Activated naive CD8-positive, alpha-beta T cell treated with anti-CD3 and anti-CD28 coated beads, Interleukin-2, amount 10 ng/mL, durations not matched to agents 7 days and 5 days (primary cell): ENCODE measurements at places on chromosomes 7 and 10.

- no peak overlapping the region for H3K4me3 ChIP-seq
- H3K27ac ChIP-seq, result no peak overlapping the region
- DNase-seq, result no peak
- peaks cover 11% of the 10 kb centered on the region for H3K4me1 ChIP-seq
- H3K36me3 ChIP-seq, result peaks cover 40% of the 10 kb centered on the region
These were observed 121.4 kb downstream of the ELMO1 start for GRCh38 chr7:37327288-37327687.

DNA sequence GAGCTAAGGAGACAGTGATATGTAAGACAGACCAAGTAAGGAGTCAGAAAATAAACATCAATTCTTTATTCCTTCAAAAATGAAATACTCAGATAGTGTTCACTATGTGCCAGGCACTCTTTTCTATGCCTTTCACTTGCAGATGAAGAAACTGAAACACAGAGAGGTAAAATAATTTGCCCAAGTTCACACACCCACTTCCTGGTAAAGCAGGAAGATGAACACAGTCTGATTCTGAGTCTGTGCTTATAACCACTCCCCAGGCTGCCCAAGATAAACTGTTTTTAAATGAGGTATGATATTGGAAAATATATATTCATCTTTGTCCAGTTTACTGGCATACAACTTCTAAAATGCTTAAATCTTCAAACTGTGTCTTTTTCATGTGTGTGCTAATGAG lies 294.4 kb upstream of the NPVF start:
- H3K27ac ChIP-seq, result peak overlapping the region; percentile 70
- peaks cover 11% of the 10 kb centered on the region for H3K27me3 ChIP-seq
- DNase-seq, result no peak

- DNase-seq, result no peak
- H3K36me3 ChIP-seq, result peaks cover 25% of the 10 kb centered on the region
- peaks cover 22% of the 10 kb centered on the region for H3K4me1 ChIP-seq
- no peaks in the 10 kb centered on the region for H3K27me3 ChIP-seq
These were observed 123.9 kb downstream of the LRRC4 start for GRCh38 chr7:127907110-127908040.

DNA sequence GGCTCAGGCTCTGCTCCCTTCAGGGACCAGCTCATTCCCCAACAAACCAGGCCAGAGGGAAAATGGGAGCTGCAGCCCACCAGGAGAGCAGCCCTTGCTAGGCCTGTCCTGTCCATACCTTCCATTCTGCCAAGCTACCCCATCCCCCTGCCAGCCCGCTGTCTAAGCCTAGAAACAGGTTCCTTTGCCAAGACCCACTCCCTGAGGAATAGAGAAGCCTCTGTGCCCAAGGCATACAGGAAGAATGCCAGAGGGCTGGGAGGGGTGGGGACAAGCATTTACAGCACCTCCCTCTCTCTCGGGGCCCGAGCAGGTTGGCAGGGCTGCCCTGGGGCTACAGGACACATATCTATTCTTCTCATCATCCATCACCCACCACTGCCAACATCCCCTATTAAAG lies 178.3 kb downstream of the GRID1 start:
- no peaks in the 10 kb centered on the region for H3K36me3 ChIP-seq
- no peak overlapping the region for H3K27ac ChIP-seq
- no peaks in the 10 kb centered on the region for H3K4me1 ChIP-seq
- H3K4me3 ChIP-seq, result no peak overlapping the region
- DNase-seq, result no peak

DNA sequence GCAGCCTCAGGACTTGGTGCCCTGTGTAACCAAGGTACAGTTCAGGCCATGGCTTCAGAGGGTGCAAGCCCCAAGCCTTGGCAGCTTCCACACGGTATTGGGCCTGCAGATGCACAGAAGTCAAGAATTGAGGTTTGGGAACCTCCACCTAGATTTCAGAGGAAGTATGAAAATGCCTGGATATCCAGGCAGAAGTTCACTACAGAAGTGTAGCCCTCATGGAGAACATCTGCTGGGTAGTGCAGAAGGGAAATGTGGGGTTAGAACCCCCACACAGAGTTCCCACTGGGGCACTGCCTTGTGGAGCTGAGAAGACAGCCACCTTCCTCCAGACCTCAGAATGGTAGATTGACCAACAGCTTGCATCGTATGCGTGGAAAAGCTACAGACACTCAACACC lies 3.4 kb upstream of the SEM1 start:
- H3K27ac ChIP-seq, result no peak overlapping the region
- H3K4me3 ChIP-seq, result no peak overlapping the region
- peaks cover 9% of the 10 kb centered on the region for H3K27me3 ChIP-seq
- peaks cover 10% of the 10 kb centered on the region for H3K4me1 ChIP-seq
- H3K36me3 ChIP-seq, result no peaks in the 10 kb centered on the region

- no peak for DNase-seq
- H3K27me3 ChIP-seq, result peaks cover 2% of the 10 kb centered on the region
- no peak overlapping the region for H3K4me3 ChIP-seq
- H3K27ac ChIP-seq, result no peak overlapping the region
- no peaks in the 10 kb centered on the region for H3K36me3 ChIP-seq
- H3K4me1 ChIP-seq, result no peaks in the 10 kb centered on the region
These were observed 41.6 kb downstream of the SLC39A12 start for GRCh38 chr10:17993361-17993760.

DNA sequence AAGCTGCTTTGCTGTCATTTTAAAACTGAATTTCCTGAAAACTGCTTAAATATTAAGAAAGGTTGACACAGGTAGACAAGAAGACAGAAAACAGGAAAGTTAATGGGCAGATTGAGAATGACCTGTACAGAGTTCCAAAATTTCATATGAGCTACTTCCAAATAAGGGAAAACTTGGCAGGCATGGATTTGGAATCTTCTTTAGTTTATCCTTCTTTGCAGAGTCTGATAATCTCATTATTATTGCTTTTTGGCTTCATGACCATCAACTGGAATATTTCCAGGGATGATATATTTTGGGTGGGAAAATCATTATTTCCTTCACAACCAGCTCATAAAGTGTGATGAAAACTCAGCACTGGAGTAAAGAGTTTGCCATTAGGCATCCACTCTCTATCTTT lies 346.5 kb upstream of the NPVF start:
- H3K4me3 ChIP-seq, result no peak overlapping the region
- H3K4me1 ChIP-seq, result no peaks in the 10 kb centered on the region
- H3K27ac ChIP-seq, result no peak overlapping the region

- no peak overlapping the region for H3K4me3 ChIP-seq
- H3K4me1 ChIP-seq, result peaks cover 1% of the 10 kb centered on the region
- no peaks in the 10 kb centered on the region for H3K36me3 ChIP-seq
- peaks cover 2% of the 10 kb centered on the region for H3K27me3 ChIP-seq
- no peak overlapping the region for H3K27ac ChIP-seq
- no peak for DNase-seq
These were observed 176.8 kb upstream of the RHOBTB1 start for GRCh38 chr10:61120805-61121204.

DNA sequence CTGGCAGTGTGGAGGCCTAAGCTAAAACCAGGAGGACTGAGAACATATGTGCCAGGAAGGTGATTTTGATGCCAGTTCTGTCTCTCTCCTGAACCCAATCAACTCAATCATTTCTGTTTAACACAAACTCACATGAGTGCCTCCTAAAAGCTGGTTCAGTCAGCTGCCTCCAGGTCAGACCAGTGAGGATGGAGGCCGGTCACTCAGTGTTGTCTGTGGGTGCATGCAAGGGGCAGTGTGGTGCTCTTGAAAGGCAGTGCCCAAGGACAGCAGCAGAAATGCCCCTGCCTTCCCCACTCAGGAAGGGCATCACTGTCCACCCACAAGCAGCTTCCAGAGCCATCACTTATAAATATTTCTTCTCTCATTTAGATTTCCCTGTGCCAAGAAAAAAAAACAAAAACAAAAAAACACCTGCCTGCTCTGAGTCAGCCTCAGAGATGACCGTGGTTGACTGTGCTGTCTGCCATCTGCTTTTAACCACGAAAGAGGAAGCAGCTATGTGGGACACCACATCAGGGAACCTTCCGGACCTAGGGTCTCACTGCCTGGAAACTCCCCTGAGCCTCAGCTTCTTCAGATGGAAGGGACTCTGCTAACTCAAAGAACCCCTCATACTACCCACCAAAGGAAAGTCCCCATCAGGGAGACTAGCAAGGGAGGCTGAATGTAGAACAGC lies 39.1 kb downstream of the VOPP1 start:
- no peaks in the 10 kb centered on the region for H3K27me3 ChIP-seq
- peak overlapping the region; percentile 80 for H3K4me3 ChIP-seq
- peak overlapping the region; percentile 93 for H3K27ac ChIP-seq
- peak; percentile 69 for DNase-seq
- H3K36me3 ChIP-seq, result peaks cover 8% of the 10 kb centered on the region

- H3K4me3 ChIP-seq, result peak within 1 kb of the TSS; percentile 92
- no peak for DNase-seq
- peaks cover 7% of the 10 kb centered on the region for H3K27me3 ChIP-seq
- H3K4me1 ChIP-seq, result peaks cover 42% of the 10 kb centered on the region
- peak within 1 kb of the TSS; percentile 77 for H3K27ac ChIP-seq
These were observed at the start of gene INPP5A for GRCh38 chr10:132537684-132538001. INPP5A (plus strand) TSS chr10:132537787; CDS start chr10:132538097, 310 bp downstream.

GRCh38 chr10:81479316-81479715 lies 395.7 kb upstream of the NRG3 start:
- H3K36me3 ChIP-seq, result no peaks in the 10 kb centered on the region
- no peak overlapping the region for H3K4me3 ChIP-seq

GRCh38 chr7:129332254-129333035 lies 101.8 kb upstream of the STRIP2 start:
- no peak overlapping the region for H3K4me3 ChIP-seq
- no peaks in the 10 kb centered on the region for H3K4me1 ChIP-seq
- no peak overlapping the region for H3K27ac ChIP-seq
- H3K27me3 ChIP-seq, result no peaks in the 10 kb centered on the region
- DNase-seq, result no peak

GRCh38 chr7:75716992-75717626 lies 21.6 kb downstream of the HIP1 start:
- peaks cover 4% of the 10 kb centered on the region for H3K4me1 ChIP-seq
- no peak for DNase-seq
- H3K27ac ChIP-seq, result no peak overlapping the region
- no peak overlapping the region for H3K4me3 ChIP-seq

DNA sequence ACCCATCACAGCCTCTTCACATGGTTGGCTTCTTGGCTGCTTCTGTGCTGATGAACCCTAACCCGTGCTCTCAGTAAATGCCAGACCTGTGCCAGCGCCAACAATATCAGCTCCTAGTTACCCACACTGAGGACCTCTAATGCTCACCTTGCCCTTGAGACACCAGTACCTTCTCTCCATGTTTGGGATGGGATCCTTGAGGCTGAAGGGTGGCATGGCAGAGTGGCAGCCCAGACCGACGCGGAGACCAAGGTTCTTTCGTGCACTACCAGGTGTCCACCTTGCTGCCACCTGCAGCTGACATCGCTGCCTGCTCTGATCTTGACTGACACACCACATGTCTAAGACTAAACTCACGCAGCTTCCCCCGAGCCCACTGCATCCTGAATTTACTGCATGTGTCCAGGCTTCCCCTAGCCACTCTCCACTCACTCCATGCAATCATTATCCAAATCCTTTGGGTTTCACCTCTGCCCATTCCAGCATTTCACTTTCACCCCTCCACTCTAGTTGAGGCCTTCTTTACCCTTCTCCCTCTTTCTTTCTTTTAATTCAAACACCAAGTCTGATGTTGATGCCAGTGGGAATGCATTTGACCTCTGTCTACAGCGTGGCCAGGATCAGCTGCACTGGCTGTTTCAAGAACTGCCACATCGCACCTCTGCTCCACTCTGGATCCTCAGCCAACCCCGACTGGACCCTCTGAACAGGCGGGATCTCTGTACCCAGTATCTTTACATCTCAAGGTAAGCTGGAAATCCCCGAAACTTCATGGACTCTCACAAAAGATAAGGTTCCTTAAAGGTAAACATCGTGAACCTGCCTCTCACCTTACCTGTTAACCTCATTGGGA lies 294.9 kb downstream of the GLRX3 start:
- H3K4me1 ChIP-seq, result no peaks in the 10 kb centered on the region
- H3K27me3 ChIP-seq, result no peaks in the 10 kb centered on the region
- H3K4me3 ChIP-seq, result no peak overlapping the region
- no peak overlapping the region for H3K27ac ChIP-seq

DNA sequence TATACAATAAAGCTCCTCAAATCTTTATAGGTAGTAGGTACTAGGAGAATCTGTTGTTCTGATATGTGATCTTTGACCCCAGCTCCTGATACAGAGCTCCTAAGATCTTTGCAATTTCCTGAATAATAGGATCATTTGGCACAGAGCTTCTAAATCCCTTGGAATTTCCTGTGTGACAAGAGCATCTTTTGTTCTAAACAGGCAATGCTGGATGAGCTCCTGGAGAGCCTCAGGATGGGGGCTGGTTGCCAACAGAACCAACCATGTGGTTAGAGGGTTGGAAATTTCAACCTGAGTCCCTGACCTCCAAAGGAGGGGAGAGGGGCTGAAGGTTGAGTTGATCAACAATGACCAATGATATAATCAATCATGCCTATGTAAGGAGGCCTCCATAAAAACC lies 629.0 kb downstream of the CCSER2 start:
- H3K4me3 ChIP-seq, result no peak overlapping the region
- H3K36me3 ChIP-seq, result no peaks in the 10 kb centered on the region
- H3K27ac ChIP-seq, result no peak overlapping the region
- no peaks in the 10 kb centered on the region for H3K4me1 ChIP-seq
- H3K27me3 ChIP-seq, result no peaks in the 10 kb centered on the region

GRCh38 chr10:97810446-97810845 lies 38.6 kb upstream of the SFRP5 start:
- DNase-seq, result no peak
- no peaks in the 10 kb centered on the region for H3K4me1 ChIP-seq
- H3K36me3 ChIP-seq, result no peaks in the 10 kb centered on the region
- H3K4me3 ChIP-seq, result no peak overlapping the region
- H3K27me3 ChIP-seq, result peaks cover 3% of the 10 kb centered on the region
- H3K27ac ChIP-seq, result no peak overlapping the region

DNA sequence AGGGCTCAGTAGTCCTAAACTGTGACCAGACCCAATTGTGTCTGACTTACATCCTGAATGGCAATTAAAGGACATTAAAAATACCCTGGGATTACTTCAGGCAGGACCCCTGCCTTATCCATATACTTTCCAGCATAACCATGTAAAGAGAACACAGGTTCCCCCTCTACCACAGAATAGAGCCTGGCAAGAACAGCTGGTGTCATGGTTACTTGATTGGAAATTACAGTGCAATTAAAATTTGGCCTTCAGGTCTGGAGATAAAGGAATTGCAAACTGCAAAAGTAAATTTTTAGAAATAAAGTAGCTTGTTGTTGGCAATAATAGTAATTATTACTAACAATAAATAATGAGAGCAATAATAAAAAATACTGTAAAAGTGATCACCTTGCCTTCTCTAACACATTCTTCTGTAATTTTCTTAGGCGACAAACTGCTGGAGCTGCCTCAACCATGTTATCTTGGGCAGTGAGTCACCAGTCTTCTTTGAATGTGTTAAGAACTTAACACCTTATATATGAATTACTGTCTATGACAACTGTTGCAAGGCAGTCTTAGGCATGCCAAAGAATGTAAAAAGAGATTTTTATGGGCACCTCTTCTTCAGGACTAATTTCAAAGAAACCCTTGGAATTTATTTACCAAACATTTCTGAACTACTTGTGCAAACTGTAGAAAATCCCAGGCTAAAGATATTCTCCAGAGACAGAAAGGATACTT lies 53.7 kb downstream of the HIBADH start:
- no peaks in the 10 kb centered on the region for H3K36me3 ChIP-seq
- no peak overlapping the region for H3K27ac ChIP-seq
- no peaks in the 10 kb centered on the region for H3K27me3 ChIP-seq
- no peak for DNase-seq
